ENCODE measurements at places on chromosomes 11 and 22.

DNA sequence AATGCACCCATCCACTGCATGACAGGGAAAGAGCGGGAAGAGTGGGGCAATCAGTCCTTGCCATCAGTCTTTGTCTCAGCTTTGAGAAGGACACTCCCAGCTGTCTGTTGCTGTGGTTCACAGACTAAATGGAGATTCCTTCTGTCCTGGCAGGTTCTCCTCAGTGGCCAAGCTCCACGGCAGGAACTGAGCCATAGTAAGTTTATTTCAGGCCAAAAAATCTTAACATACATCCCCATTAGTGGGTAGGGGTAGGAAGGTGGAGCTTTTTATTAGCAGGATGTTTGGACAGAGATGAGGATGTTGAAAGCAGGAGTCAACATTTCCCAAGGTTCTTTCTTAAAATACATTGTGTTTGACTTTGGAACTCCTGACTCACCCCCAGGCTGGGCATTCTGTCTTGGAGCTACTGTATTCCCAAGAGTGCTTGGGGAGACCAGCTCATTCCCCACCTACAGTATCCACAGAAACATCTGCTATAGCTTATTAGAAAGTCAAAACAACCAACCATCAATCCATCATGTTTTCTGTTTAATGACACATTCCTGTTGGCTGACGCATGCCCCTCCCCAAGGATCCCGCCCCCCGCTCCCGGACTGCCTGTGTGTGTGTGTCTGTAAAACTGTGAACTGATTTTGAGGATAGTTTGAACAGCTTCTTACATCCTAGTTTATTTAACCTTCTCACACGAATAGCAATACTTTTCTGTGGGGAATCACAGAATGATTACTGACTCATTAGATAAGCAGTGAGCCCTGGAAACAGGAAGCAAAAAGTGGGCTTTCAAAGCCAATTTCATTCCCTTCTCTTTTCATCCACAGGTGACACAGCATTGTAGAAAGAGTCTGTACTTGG lies 109.5 kb downstream of the CCDC81 start:
- DNase-seq: no peak

GRCh38 chr11:14873632-14874031 lies 18.4 kb downstream of the CYP2R1 start:
- no peak for DNase-seq

GRCh38 chr11:29300420-29300819 lies 716.4 kb downstream of the KCNA4 start:
- no peak for DNase-seq

GRCh38 chr22:27709919-27710675 lies 91.5 kb downstream of the MN1 start:
- DNase-seq: no peak

DNA sequence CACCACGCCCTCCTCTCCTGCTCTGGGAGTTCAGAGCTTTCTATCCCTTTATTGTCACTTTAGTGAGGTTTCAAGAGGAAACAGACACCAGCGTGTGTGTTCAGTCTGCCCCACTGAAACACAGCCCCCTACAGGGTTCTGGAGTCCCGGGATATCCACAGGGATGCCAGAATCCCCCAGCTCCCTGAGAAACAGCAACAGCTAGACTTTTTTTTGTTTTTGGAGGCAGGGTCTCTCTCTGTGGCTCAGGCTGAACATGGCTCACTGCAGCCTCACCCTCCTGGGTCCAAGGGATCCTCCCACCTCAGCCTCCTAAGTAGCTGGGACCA lies 10.4 kb downstream of the SULT4A1 start:
- DNase-seq: no peak

GRCh38 chr11:63705526-63705925 lies 24.2 kb downstream of the RTN3 start:
- DNase-seq: no peak

DNA sequence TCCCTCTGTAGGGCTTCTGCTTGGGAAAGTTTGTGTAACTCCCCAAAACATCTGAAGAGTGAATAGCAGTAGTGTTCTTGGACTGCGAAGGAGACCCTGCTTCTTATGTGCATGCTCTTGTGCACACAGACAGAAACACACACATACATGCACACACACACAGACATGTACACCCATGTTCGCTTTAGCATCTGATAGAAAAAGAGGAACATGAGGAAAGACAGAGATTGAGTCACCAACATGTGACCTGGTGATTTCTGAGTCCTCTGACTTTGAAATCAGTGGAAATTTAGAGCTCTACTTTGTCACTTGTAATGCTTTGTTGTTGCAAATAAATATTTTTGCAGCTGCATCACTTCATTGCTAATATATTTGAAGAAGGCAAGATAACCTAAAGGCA lies 23.8 kb downstream of the CD44 start:
- no peak for DNase-seq

GRCh38 chr11:123494195-123495050 lies 64.4 kb downstream of the GRAMD1B start:
- no peak for DNase-seq

GRCh38 chr11:102252339-102252891 lies 64.9 kb upstream of the BIRC3 start:
- DNase-seq: no peak
